ENCODE measurements at places on chromosomes 2 and 18.

GRCh38 chr2:168114619-168115018 is 132.8 kb downstream of the STK39 start:
- no peak for DNase-seq

DNA sequence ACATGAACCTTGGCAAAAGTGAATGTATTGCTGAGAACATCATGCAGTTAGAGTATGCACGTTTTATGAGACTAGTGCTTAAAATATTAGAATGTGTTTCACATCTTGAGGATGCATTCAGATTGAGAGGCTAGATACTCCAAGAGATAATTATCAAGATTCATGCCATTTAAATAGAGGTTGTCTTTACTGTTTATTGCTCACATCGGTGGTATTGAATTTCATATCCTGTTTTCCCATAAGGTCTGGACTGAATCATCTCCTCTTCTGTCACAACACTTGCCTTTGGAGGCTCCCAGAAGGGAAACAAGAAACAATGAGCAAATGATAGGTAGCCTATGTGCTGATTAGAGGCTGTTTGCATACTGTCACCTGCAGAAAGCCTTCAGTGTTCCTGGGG is 83.8 kb downstream of the CLHC1 start:
- DNase-seq, result no peak

DNA sequence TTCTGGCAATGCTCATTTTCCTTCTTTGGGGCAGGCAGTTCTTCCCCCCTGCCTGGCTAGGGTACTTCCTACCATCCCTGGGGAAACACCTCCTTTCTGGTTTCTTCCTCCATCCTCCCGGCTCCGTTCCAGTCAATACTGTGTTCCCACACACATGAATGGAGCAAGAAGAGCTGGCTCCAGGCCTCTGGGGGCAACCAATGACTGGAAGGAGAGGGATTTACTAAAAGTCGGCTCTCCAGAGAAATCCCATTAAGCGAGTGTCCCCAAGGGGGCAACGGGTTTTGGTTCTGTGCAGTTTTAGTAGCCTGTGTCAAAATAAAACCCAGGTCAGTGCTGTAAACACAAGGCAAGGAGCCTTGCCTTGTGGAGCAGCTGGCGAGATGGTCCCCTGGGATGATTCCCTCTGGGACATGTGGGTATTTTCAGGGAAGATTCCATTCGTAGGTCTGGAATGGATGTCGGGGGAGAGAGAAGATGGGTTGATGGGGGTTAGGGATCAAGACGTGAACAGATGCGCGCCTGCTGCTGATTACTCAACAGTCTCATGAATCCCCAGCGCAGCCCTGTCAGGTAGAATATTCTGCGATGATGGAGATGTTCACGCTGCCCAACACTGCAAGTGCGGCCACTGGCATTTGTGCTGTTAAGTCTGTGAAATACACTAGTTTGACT is 32.0 kb downstream of the EMILIN2 start:
- no peak for DNase-seq

- no peak for DNase-seq
Measured at GRCh38 chr2:218029366-218030360, 26.9 kb upstream of the TNS1 start.

DNA sequence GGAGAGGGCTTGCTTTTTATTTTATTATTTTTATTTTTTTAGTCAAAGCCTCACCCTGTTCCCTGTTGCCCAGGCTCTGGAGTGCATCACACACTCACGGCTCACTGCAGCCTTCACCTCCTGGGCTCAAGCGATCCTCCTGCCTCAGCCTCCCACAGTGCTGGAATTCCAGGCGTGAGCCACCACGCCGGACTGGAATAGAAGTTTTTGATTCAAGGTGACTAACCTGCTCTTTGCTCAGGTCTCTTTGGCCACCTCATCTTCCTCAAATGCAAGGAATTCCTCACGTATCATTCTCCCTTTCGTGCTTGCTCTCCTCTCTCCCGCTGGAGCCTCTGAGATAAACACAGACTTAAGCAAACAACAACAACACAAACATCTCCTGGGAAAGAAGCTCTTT is 636.8 kb downstream of the ADCYAP1 start:
- DNase-seq, result no peak

All from activated naive CD8-positive, alpha-beta T cell treated with anti-CD3 and anti-CD28 coated beads, Interleukin-2, amount 50 U/mL, for 16 hours (primary cell).